ENCODE measurements at places on chromosomes 6 and 20.

DNA sequence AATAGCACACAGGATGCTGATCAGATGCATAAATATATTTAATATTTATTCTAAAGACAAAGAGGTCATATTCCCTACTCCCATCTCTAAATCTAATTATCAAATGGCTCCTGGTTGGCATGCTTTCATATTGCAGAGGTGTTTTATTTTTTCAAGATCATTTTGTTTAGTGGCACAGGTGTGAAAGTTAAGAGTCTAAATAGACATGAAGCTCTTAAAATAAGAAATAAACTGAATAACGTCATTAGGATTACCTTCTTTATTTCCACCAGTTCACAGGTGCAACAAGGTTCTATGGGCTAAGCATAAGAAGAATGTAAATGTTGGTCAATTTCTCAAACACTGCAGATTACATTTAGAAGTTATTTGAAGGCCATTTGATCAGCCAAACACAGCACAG lies 7.1 kb upstream of the CYP24A1 start:
- DNase-seq: no peak

GRCh38 chr6:91435630-91436029 lies 848.8 kb upstream of the MAP3K7 start:
- no peak for DNase-seq

DNA sequence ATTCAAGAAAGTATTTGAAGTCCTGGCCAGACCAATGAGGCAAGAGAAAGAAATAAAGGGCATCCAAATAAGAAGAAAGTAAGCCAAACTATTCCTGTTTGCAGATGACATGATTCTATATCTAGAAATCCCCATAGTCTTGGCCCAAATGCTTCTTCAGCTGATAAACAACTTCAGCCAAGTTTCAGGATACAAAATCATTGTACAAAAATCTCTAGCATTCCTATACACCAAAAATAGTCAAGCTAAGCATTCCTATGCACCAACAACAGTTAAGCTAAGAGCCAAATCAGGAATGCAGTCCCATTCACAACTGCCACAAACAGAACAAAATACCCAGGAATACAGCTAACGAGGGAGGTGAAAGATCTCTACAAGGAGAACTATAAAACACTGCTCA lies 60.1 kb upstream of the PHIP start:
- no peak for DNase-seq

DNA sequence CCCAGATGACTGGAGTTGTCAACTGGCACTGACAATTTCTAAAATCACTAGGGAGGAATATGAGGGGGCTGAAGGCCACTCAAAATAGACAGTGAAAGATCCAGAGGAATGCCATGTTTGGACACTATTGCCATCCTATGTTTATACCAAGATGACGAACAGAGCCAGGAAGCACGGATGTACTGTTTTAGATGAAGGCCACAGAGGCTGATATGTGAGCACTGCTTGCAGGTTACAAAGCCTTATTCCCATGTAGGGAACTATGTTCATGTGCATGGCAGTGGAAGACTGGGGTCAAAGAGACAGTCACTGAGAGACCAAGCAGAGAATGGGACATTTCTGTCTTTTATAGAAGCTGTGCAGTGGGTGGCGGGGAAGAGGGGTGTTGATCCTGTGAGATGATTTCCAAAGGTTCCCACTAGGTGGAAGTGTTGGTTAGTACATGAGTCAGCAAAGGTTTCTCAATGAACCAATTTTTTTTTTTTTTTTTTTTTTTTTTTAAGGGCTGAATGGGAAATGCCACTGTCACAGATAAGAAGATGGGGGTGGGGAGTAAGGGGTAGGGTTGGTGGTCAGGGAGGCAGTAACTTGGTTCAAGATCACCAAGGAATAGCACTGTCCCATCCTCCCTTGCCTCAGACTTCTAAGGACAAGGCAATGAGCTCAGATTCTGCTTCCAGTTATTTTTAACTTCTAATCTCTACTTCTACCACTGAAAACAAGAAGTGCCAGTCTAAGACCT lies 46.7 kb upstream of the MOCS1 start:
- no peak for DNase-seq

GRCh38 chr20:33393609-33394008 lies 7.7 kb downstream of the CDK5RAP1 start:
- no peak for DNase-seq

DNA sequence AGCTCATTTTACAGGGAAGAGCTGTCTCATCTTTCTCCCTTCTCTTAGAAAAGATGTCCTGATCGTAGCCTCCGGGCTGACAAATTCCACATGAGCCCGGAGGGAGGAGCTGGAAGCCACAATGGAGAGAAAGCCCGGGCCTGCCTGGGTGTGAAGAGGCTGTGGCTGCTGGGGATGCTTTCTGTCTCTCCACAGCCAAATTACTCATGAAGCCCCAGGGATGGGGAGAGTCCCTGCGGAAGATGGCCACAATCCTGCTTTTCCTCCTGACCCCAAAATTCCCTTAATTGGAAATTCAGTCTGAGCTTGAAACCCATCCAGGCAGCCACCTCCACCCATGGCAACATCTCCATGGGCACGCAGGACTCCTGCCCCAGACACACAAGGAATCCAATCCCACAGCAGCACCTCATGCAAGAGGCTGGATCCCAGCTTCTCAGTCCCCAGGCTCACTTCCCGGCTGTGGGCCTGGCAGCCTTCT lies 32.4 kb downstream of the JPH2 start:
- DNase-seq: no peak

DNA sequence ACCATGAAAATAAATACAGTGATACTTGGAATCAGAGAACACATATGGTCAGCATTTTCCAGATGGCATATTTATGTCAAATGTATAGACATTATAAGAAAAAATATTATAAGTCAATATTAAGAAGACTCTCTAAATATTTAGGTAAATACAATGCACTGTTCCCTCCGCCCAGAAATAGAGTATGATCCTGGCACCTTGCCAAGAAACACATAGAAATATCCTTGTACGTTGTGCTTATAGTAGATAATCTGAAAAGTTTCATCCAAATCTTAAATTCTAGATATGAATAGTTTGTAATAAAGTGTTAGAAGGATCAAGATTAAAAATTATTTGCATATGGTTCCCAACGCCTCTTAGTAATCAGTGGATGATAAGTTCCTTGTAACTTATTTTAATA lies 645.8 kb upstream of the GJE1 start:
- DNase-seq: no peak

- no peak for DNase-seq
Measured at GRCh38 chr6:134343066-134343465, 25.2 kb upstream of the SGK1 start.

DNA sequence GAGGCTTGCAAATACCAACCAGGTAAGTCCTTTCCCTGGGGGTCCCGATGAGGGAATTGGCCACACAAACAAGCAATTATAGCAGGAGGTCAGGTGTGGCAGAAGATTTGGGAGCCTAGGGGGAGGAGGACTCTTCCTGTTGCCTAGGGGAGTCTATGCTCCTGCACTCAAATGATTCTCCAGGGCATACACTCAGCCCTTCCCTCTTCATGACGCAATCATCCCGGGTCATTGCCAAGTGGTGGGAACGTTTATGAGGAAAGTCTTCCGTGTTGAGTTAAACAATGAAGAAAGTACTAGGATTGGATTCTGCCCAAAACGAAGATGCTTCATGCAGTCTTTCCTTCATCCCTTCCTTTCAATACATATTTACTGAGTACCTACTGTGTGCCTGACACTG lies 186.5 kb upstream of the TSHZ2 start:
- no peak for DNase-seq

DNA sequence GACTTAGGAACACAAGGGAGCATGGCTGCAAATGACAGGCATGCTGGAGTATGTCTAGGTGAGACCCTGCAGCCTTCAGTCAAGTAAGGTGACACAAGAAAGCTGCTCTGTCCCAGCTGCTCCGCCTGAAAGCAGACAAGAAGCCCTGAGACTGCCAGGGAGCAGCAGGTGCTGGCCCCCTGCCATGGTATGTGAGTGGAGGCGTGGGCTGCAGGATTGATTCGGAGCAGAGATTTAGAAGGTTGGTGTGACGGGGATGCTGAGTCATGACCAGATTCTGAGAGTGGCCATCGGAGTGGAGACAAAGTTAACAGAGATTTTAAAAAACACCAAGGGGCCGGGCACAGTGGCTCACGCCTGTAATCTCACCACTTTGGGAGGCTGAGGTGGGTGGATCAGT lies 17.8 kb downstream of the LRP11 start:
- DNase-seq: no peak

DNA sequence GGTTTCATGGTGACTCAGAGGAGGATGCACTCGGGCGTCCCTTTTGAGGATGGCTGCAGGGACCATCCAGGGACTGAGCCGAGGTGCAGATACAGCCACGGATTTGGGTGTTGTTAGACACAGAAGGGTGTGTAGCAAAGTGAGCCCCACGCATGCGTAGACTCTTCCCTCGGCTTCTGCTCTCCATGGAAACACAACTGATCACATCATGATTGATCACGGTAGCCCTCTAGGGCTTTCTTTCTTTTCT lies 606 bp upstream of the ULBP1 start:
- DNase-seq: no peak

DNA sequence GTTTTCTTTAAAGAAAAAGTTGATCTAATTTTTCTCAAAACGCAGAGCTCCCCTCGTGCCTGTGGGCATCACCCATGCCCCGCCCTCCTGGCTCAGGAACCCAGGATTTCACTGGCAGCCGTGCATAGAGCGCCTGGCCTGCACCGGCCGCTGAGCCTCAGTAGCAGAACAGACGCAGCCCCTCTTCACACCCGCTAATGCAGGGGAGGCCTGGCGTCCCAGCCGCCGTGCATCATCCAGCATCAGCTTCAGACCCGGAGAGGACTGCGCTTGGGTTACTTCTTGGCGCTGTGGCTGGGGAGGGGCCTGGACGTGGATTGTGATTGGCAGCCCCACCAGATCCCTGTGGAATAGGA lies 18.1 kb downstream of the RBM38 start:
- no peak for DNase-seq

- DNase-seq: no peak
Measured at GRCh38 chr6:17418281-17419188, 25.1 kb downstream of the CAP2 start.

DNA sequence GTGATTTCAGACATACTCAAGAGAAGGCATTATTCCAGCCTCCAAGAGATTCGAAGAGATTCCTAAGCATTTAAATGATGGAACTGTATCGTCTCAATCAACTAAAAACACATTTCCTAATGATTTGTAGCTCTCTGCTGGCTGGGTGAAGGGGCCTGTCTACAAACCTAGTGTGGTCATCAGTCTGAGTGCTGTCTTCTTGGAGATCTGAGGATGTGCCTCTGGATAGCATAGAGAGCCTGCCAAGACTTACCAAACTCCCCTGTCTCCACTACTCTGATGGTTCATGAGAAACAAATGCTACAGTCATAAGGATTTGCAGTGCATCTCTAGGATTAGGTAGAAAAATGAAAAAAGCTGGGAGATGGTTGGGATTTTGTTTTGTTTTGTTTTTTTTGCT lies 176.9 kb upstream of the CITED2 start:
- no peak for DNase-seq

DNA sequence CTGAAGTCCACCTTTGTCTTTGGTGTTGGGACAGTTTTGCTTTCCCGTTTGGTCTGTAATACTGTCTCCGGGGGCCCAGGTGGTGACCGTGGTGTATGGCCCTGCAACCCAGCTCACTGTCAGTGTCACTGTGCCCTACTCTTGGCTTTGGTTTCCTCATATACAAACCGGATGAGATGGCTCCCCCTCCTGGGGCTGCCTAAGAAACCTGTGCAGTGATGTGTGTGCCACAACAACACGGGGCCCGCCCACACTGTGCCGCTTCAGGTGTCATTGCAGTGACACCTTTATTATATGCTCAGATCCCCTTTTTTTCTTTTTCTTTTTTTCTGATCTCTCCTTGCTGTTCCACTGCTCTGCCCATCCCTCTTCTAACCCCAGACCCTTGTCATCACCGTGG lies 73.9 kb downstream of the RAMACL start:
- DNase-seq: no peak

- DNase-seq: no peak
Measured at GRCh38 chr6:32885698-32886286, 31.8 kb downstream of the PSMB9 start.

- DNase-seq: no peak
Measured at GRCh38 chr6:138529478-138529877, 30.2 kb upstream of the NHSL1 start.

DNA sequence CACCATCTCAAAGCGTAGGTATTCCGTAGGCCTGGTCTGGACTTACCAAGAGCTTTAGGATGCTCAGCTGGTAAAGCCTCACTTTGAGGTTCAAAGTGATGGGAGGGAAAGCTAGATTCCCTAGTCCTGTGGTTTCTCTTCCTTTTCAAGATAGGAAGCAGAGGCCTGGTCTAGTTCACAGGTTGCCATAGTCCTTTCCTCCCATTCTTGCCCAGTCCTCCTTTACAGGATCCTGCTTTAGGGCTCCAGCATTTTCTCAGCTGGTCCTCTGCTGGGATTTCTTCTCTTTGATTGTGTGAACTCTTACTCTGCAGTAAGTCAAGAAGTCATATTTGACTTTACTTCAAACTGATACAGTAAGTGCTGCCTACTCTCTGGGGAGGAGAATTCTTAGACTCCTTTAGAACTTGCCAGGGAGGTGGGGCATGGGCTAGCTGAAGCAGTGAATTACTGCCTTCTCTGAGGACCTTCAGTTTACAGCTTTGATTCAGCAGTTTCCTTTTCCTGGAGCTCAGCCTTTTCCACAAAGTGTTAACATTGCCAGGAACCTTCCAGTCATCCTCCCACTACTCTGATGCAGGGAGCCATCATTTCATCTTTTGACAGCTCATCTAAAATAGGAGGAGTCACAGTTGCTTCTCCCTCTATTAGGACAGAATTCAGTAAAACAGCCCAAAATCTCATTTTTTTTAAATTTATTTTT lies 42.8 kb upstream of the PLCG1 start:
- DNase-seq: no peak

DNA sequence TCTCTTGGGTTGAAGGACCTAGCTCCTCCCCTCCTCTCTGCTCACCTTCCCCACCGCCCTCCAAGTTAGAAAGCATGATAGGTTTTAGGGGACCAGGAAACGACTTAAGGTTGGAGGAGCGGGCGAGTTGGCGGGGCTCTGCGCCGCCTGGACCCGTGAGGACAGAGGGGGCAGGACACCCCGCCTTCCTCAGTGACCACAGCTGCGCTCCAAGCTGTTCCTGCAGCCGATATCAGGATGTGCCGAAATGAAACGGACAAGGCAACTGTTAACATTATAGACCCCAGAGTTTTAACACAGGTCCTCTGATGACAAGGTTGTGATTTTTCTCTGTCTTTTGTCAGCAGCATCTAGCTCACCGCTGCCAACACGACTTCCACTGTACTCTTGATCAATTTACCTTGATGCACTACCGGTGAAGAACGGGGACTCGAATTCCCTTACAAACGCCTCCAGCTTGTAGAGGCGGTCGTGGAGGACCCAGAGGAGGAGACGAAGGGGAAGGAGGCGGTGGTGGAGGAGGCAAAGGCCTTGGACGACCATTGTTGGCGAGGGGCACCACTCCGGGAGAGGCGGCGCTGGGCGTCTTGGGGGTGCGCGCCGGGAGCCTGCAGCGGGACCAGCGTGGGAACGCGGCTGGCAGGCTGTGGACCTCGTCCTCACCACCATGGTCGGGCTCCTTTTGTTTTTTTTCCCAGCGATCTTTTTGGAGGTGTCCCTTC lies at the start of gene GRM1:
Gene GRM1 (plus strand): TSS at position 212 of the 722 bp plus-strand sequence. CDS start 456 bp downstream, at position 668.
- DNase-seq: no peak

Measured in activated B cell treated with CpG ODN at 0.5 μM for 24 hours (primary cell).